ENCODE measurements at places on chromosomes 3 and 15. TPM values are rescaled to one million over a fixed set of nuclear protein-coding genes. Genes with fewer than 3 reads are reported as not detected.

- DNase-seq, result no peak
Observed at GRCh38 chr3:156360083-156360482, 194.8 kb downstream of the SSR3 start.

GRCh38 chr15:99073008-99073717, 31.7 kb upstream of the SYNM start:
- no peak for DNase-seq

GRCh38 chr3:39812537-39812936, 3.1 kb downstream of the MYRIP start:
- DNase-seq, result no peak

DNA sequence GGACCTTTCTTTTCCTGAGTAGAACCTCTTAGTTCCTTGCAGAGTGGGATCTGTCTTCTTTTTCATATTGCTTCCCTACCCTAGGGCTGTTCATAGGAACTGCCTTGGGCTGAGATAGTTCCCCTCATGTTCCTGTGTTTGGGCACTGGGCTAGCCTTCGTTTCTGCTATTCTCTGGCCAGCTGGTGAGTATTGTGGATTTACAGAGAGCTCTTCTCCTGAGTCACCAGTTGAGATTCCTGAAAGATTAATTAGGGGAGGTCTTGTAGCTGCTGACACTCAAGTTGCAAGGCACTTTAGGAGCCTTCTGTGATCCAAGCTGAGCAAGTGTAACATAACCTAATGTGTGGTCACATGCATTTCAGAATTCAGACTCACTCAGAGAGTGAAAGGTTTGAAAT, 30.7 kb downstream of the CHD2 start:
- no peak for DNase-seq

GRCh38 chr3:25432176-25432720, 4.2 kb downstream of the RARB start:
- DNase-seq, result no peak

The SLC15A2 gene
- total RNA-seq, result 0.98 TPM

The CFAP20DC gene
- total RNA-seq, result 0.44 TPM

The ALAS1 gene
- total RNA-seq, result 34.7 TPM

The TMEM266 gene
- total RNA-seq, result 0.32 TPM

The ROPN1 gene
- not detected for total RNA-seq
